ENCODE measurements at places on chromosomes 12 and 14.

- no peak for DNase-seq
Measured at GRCh38 chr12:26428420-26428819, 233.0 kb downstream of the SSPN start.

DNA sequence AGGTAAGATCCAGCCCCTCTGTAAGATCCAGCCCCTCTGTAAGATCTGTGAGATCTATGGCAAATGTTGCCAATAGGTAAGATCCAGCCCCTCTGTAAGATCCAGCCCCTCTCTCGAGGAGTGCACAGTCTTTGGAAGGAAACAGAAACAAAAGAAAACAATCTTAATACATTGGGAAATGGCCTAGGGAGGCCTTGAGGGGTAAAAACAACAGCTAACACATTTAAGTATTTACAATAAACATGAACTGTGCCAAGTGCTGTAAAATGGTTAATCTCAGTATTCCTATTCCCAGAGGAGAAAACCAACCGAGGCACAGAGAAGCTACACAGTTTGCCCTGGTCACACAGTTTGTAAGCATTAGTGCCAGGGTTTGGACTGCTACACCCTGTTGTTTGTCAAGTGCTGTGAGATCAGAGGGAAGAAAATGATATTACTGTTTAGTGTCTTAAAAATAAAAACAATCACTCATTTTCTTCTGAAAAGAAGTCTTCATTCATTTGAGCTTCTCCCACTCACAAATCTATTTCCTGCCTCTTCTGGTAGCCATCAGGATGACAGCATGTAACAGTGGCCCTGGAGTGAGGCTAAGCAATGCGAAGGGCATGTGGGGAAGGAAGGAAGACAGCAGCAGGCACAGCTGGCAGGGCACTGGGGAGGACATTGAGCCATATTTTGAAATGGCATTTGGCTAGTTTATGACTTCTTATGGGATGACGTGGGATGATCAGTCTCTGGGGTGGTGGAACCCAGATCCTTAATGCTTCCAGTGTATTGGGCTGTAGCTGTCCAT lies 118.7 kb upstream of the PTPRQ start:
- no peak for DNase-seq

DNA sequence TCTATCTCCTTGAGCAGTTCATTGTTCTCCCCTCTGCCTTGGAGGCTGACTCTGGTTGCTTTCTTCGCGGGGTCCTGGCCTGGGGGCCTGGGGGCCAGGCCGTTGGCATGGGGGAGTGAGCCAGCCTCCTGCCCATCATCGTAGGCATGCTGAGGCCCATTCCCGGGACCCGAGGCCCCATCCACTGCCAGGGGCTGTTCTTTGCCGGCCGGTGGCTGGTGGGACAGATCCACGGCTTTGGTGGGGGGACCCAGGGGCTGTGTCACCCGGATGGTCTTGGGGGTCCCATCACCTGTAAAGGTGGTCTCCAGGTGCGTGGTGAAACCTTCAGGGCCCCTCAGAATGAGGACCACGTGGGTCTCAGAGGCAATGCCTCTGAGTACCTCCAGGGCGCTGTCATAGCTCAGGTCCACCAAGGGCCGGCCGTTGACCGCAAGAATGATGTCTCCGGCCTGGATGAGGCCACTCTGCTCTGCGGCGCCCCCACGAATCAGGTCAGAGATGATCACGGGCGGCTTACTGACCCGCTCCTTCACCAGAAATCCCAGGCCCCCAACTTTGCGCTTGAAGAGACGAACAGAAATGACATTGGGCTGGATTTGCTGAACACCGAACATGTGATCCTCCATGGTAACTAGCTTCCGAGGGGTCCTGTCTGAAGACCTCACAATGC lies 30.8 kb downstream of the NOS1 start:
- no peak for DNase-seq

- no peak for DNase-seq
Measured at GRCh38 chr12:58647495-58647894, 272.8 kb downstream of the LRIG3 start.

DNA sequence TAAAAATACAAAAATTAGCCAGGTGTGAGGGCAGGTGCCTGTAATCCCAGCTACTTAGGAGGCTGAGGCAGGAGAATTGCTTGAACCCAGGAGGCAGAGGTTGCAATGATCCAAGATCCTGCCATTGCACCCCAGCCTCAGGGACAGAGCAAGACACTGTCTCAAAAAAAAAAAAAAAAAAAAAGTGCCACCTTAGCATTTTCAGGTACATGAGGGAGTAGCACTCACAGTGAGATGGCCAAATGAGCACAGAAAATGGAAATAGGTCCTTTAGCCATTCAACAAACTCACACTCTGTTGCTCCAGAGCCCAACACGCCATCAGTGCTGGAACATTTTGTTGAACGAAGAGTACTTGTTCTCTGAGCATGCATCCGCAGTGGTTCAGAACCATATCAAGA lies 75.2 kb upstream of the MYL2 start:
- no peak for DNase-seq

DNA sequence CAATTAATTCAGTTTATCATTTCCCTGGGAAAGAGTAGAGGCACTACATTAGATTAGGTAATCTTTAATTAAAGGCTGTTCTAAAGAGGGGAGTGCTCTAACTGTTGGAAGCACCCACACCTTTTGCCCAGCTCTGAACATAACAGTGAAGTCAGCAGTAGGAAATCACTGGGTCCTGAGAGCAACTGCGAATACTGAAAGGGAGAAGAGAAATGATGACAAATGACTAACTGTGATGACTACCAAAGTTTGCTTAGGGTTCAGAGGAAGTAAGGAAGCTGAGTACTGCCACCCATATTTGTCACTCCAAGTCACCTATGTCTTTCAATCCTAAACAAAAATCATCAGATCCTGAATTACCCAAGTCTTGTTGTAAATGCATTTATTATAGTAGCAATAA lies 140.6 kb downstream of the EPS8 start:
- no peak for DNase-seq

DNA sequence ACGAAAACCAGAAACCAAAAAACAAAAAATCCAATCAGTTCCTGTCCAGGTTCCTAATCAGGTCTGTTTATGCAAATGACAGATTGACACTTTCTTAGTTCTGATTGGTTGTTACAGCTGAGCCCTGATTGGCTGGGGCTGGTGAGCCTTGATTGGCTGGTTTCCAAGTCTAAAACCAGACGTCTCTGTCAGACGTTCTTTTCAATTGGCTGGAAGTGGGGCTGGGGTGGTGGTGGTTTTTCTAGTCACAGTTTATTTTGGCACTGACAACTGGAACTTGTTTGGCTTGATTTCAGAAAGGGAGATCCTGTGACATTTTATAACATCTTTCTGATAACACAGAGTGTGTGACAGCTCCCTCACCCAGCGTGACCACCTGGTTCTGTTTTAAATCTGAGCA lies 36.1 kb upstream of the PRICKLE1 start:
- no peak for DNase-seq

DNA sequence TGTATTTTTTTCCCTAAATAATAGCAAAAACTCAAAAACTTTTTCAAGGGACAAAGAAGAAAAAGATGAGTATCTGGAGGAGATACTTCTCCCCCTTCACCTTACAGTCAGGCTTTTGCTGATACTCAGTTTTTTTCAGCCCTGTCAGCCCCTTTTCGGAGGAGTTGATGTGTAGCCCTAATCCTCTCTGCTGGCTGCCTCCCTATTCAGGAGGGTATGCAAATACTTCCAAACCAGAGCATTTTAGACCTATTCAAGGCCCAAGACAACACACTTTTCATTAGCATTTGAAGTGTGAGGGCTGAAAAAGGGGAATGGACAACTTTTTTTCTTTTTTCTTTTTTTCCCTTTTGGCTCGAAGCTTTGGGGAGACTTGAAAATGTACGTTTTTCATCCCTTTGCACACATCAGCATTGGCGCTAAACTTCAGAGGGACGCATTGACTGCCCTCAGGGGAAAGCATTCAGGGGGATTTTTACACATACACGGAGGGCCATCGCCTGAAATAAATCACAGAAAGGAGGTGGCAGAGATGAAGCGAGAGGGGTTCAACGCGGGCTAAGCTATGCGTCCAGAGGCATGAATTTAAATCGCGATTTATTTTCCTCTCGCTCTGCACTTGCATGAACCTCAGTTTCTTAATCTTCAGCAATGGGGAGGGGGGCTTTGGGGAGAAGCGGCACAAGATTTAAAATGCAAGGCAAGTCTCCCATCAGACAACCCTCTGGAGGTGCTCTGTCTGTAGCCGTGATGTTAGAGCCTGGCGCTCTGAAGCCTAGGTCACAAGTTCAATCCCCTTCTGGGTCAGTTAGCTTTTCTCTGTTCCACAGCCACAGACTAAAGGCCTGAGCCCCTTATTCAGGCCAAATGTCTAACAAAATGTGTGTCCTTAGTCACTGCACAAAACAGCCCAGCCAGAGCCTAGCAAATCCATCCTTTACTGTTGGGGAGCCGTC lies 86.3 kb downstream of the ASCL1 start:
- no peak for DNase-seq

GRCh38 chr12:20549108-20549719 lies 145.9 kb upstream of the SLCO1C1 start:
- no peak for DNase-seq

DNA sequence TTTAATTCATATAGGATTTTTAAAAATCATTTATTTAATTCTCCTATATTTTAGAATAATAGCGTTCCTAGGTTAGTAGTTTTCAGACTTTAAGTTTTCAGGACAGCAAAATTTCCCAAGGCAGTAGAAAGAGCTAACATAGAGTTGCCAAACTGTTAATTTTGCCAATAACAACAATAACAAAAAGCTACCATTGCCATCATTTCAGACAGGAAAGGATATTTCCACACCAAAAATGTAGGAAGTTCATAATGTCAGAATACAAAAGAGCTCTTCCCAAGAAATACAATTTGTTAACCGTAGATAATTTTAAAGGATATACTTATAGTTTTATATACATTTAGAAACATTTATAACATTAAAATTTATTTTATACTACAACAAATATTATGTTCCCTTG lies 81.4 kb upstream of the EEA1 start:
- DNase-seq = no peak

DNA sequence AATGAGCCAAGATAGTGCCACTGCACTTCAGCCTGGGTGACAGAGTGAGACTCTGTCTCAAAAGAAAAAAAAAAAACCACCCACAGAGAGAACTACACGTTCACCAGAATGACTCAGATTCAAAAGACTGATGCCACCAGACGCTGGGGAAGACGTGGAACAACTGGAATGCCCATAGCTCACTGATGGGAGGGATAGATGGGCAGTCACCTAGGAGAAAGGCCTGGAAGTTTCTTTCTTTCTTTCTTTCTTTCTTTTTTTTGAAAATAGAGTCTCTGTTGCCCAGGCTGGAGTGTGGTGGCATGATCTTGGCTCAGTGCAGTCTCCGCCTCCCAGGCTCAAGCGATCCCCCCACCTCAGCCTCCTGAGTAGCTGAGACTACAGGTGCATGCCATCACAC lies 10.0 kb upstream of the KLC1 start:
- DNase-seq = no peak

DNA sequence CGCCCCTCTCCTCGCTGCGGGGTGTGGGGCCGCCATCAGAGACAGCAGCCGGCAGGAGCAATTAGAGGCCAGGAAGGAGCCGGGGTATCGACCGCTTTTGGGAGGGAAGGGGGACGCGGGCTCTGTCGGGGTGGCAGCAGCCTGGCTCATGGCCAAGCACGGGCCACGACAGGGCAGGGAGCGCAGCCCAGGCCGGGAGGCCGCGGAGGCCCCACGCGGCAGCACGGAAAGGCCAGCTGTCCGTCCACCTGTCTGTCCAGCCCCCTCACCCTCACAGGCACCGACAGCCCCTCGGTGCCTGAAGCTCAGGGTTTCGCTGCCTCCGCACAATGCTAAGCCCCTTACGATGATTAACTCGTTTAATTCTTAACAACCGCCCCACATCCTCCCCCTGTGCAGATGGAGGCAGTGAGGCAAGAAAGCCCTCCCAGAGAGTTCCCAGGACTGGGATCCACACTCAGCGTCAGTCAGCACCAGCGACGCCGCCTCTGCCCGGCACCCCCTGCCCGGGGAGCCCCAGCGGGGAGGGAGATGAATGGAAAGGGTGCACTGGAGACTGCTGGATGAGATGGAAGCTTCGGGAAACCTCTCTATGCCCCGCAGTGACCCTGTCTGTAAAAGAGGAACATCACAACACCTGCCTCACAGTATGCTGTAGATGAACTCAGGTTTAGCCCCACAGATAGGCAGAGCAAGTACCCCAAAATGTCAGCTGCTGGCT lies 23.7 kb downstream of the NCOR2 start:
- no peak for DNase-seq

- no peak for DNase-seq
Measured at GRCh38 chr12:101940400-101940950, 63.1 kb downstream of the DRAM1 start.

DNA sequence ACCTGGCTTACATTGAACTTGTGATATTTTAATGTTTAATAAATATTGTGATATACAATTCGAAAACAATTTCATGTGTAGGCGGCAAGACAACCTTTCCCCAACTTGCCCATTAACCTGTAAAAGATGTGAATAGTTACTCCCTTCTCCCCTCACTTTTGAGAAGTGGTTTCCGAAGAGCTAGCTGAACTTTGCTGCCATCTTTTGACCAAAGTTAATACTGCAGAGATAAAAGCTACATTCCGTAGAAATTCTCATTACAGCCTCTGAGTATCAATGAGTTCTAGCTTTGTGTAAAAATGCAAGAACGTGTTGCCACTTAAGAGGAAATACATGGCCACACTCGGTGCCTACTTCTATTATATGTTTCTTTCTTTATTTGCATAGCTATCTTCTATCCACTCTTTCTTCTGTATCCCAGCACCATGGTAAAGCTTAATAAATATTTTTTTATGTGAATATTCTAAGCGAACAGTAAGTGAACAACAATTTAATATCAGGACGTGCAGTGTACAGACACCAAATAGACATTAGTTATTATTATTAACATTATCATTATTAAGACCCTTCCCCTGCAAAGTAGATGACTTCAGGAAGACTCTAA lies 105.1 kb upstream of the TMEM260 start:
- no peak for DNase-seq

DNA sequence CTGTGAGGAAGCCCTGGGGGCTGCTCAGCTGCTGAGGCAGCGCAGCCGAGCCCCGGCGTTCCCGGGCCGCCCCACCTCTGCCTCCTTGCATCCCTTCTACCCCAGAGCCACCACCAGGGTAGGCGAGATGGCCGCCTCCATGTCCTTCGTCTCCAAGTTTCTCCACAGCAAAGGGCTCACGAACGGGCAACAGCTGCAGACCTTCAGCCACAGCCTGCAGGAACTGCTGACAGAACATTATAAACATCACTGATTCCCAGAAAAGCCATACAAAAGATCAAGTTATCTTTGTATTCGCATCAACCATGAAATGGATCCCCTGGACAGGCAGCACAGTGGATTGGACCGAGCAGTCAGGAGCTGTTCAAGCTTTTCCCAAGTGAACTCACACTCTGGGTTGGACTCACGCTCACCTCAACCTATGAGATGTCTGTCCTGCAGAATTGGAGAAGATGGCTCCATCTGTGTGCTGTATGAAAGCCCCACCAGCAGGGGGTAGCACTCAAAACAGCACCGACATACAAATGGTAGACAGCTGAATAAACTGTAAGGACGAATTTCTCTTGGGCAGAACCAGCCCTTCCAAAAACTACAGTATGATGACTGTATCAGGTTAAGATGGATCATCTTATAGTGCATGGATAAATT lies 19.4 kb upstream of the A2M start:
- no peak for DNase-seq

- no peak for DNase-seq
Measured at GRCh38 chr14:51079085-51079484, 15.8 kb downstream of the TRIM9 start.

All from activated CD4-positive, CD25-positive, alpha-beta regulatory T cell (primary cell).